ENCODE measurements at places on chromosomes 2 and 18.

GRCh38 chr2:169683425-169684134 lies 10.6 kb downstream of the CFAP210 start:
- DNase-seq = no peak

- no peak for DNase-seq
These were observed 27.5 kb upstream of the POLE4 start for GRCh38 chr2:74930811-74931486.

DNA sequence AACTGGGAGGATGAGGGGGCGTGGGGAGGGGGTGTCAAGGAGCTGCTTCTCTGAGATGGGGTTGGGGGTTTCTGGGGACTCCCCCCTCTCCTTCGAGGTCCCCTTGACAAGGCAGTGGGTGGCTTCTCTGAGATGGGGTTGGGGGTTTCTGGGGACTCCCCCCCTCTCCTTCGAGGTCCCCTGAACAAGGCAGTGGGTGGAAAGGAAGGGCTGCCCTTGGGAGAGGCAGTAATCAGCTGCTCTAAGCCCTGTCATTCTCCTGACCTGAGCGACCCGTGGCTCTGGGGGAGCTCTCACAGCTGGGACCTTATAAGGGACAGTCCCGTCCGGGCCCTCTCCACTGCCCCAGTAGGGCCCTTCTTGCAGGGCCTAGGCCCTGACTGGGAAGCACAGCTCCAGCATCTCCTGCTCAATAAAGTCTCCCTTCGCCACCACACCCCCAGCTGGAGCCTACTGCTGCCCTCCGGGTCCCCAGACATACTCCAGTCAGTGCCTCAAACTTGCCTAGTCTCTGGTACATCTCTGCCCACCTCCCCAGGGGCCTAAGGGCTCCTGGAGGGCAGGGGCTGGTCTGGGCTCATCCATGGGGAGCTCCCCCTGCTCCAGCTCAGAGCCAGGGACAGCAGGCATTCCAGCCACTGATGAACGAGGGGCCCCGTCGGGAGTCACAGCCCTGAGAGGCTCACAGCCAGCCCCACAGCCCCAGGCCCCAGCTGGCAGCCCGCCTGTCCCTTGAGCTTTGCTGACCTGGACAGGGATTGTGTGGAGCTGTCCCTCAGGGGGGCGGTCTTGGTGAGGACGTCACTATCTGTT lies 2.8 kb downstream of the GAREM2 start:
- DNase-seq = no peak

DNA sequence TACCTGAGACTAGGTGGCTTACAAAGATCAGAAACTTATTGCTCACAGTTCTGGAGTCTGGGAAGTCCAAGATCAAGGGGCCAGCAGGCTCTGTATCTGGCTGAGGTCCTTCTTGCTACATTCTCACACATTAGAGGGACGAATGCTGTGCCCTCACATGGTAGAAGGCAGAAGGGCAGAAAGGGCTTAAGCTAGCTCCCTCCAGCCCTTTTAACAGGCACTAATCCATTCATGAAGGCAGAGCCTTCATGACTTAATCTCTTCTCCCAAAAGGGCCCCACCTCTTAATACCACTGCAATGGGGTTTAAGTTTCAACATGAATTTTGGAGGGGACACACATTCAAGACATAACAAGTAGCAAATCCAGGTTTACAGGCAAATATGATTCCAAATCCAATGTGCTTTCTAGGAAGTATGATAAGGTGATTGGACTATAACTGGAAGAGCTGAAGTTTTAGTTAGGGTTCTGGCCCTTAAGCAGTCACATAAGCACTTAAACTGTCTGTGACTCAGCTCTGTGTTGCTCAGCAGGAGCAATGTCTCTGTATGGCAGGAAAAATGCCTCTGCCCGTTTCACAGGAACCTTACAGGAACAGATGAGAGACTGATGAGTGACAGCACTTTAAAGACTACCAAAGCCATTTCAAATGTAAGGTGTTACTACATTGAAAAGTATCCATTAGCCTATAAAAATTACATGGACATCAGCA lies 119.6 kb upstream of the PTPRM start:
- no peak for DNase-seq

- DNase-seq = no peak
These were observed 42.7 kb downstream of the RRM2 start for GRCh38 chr2:10165282-10165681.

DNA sequence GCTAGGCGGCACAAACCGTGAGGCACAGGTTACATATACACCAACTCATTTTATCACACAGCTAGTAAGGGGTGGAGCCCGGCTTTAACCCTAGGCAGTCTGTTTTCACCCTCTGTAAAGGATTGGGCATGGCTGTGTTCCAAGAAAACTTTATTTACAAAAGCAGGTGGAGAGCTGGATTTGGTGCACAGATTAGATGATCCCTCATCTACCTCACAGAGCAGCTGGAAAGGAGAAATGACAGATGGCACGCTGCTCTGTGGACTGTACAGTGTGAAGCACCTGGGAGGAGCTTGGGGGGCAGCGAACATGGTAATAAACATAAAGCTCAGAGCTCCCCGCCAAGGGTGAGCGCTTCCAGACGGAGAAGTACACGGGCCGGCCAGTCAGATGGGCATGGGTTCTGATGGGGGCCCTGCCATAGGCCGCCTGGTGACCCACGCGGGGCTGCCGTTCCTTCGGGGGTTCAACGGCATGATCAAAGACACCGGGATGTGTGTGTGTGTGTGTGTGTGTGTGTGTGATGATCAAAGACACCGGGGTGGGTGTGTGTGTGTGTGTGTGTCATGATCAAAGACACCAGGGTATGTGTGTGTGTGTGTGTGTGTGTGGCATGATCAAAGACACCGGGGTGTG lies 862 bp upstream of the TMEM177 start:
- DNase-seq = no peak

GRCh38 chr2:864501-865106 lies 86.0 kb upstream of the SNTG2 start:
- no peak for DNase-seq
